ENCODE measurements at places on chromosomes 2 and 18.

- DNase-seq = no peak
Measured at GRCh38 chr2:104863146-104863467, 9.2 kb downstream of the POU3F3 start.

DNA sequence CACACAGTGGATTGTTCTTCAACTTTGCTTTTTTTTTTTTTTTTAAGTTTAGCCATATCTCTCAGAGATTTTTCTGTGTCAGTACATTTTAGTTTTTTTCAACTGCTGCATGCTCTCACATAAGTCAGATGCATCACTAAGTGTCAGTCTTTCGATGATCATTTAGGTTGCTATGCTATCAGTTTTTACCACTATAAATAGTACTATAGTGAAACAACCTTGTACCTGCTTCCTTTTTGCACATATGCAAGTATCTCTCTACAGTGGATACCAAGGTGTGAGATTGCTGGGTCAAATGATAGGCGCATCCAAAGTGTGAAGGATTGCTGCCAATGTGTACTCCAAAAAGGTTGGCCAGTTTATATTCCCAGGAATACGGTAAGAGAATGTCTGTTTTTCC lies 33.5 kb upstream of the MAP4K3 start:
- DNase-seq = no peak

GRCh38 chr18:13163167-13163927 lies 55.2 kb upstream of the LDLRAD4 start:
- DNase-seq = no peak

DNA sequence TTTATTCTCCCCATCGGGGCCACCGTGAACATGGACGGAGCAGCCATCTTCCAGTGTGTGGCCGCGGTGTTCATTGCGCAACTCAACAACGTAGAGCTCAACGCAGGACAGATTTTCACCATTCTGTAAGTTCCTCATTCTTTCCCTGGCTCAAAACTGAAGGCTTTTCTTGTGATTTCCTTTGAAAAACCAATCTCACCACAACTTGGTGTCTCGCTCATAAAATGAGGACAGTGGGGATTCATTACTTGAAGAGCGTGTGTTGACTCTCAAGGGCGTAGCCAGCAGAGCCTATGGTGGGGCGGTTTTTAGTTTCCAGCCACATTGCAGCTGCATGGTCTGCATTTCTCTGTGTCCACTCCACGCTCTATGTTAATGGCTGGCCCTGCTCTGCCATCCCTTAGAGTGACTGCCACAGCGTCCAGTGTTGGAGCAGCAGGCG lies 29.0 kb downstream of the SLC1A4 start:
- DNase-seq = no peak

- no peak for DNase-seq
Measured at GRCh38 chr18:45068400-45069094, 387.9 kb downstream of the SETBP1 start.

- DNase-seq = no peak
Measured at GRCh38 chr18:199214-199613, 40.9 kb downstream of the USP14 start.

- DNase-seq = no peak
Measured at GRCh38 chr2:210844016-210844415, 287.6 kb downstream of the CPS1 start.

DNA sequence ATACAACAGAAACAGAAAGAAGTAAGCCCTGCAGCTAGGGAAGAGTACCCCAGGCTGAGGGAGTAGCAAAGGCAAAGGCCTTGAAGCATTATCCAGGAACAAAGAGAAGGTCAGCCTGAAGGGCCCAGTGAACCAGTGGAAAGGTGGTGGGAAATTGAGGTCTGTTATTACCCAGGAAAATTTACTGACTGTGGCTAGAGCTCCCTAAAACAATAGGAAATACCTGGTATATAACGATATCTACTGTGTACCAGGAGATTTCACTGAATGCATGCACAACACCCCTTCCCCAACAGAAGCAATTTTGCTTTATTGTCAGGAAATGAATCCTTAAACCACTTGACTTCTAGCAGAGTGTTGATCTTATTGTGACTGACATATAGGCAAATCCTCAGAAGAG lies 365.3 kb downstream of the ERBB4 start:
- no peak for DNase-seq

- no peak for DNase-seq
Measured at GRCh38 chr2:146451972-146452371, 1392.9 kb upstream of the ACVR2A start.

DNA sequence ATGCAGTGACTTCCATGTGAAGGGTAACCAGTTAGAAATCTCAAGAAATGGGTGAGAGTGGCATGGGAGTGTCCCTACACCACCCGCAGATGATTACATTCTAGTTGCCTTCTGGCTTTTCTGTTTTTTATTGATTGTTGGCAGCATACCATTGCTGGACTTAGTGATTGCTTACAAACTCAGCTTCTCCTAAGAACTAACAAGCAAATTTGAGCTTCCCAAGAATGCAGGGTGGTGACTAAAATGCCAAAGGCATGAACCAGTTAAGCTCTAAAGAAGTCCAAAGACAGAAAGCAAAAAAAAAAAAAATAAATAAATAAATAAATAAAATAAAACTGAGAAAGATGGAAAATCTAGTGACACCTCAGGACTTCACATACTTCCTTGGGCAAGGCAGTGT lies 245.5 kb upstream of the PARD3B start:
- no peak for DNase-seq

- no peak for DNase-seq
Measured at GRCh38 chr2:186862869-186863709, 14.1 kb upstream of the ZSWIM2 start.

- DNase-seq = no peak
Measured at GRCh38 chr2:234968631-234969305, 17.0 kb downstream of the SH3BP4 start.

All from LNCaP clone FGC (cell line).